ENCODE measurements at places on chromosomes 3 and 15. TPM values are rescaled to one million over a fixed set of nuclear protein-coding genes. Genes with fewer than 3 reads are reported as not detected.

Gene SPINT1
- 140 TPM for total RNA-seq

- DNase-seq = peak; percentile 42
- no peak overlapping the region for H3K4me3 ChIP-seq
- H3K36me3 ChIP-seq = no peaks in the 10 kb centered on the region
- peaks cover 3% of the 10 kb centered on the region for H3K4me1 ChIP-seq
These were observed 3.1 kb downstream of the MELTF start for GRCh38 chr3:197026481-197026866.

DNA sequence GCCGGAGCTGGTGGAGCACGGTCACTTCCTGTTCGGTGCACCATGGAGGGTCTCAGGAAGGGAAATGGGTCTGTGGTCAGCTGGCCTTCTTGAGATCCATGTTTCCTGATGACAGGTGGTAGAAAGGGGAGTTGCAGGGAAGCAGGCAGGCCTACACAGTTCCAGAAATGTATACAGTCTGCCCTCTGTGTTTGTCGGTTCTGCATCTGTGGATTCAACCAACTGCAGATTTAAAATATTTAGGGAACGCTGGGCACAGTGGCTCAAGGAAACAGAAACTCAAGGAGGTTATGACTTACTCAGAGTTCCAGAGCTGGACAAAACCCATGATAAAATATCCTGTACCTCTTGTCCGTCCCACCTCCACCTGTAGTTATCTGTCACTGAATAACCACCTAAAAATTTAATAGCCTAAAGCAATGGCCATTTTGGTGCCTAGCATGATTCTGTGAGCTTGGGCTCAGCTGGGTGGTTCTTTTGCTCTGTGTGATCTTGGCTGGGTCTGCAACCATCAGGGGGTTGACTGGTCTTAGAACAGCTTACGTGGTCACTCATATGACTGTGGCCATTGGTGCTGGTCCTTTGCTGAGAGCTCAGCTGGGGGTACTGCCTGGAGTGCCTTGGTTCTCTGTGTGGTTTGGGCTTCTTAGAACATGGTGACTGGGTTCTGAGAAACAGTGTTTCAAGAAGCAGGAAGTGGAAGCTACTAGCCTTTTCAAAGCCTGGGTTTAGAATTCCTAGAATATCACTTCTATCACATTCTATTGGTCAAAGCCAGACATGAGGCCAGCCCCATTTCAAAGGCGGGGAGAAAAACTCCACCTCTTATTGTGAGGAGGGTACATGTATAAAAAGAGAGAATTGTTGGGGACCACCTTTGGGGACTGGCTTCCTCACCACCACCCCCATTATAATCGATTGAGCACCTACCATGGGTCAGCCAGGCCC lies 239.7 kb upstream of the BHLHE40 start:
- no peaks in the 10 kb centered on the region for H3K4me1 ChIP-seq
- H3K27ac ChIP-seq = no peak overlapping the region
- DNase-seq = no peak
- no peaks in the 10 kb centered on the region for H3K27me3 ChIP-seq

DNA sequence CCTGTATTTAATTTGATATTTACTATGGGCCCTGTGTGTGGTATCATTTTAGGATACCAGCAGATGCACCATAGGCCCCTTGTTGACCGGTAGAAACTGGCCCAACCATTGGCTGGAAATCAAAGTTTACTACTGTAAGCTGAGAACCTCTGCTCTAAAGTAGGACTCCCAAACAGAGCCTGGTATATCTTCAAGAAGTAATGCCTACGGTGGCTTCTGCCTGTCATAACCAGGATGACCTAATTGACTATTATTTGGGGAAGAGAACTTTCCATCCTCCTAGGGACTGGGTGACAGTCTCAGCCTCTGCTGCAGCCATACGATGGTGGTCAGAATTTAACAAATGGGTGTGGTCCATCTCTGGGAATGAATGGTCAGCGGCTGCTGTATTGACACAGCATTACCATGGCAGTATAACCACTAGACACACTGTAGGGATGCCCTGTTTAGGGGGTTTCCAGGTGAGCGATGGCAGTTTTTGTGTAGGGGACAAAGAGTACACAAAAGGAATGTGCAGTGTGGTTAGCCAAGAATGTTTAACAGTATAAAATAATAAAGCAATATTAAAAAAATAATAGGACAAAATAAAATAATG lies 37.3 kb downstream of the RARB start:
- no peak overlapping the region for H3K27ac ChIP-seq
- no peak for DNase-seq

Gene SLC9A9
- total RNA-seq = 3.7 TPM

Gene ZBED2
- total RNA-seq = not detected

Gene OR5H15
- total RNA-seq = not detected

Gene PPIB
- 683 TPM for total RNA-seq

Gene DGKG
- total RNA-seq = 0.86 TPM

Gene TMCO5A
- not detected for total RNA-seq

Gene SLC2A2
- total RNA-seq = 0.20 TPM

DNA sequence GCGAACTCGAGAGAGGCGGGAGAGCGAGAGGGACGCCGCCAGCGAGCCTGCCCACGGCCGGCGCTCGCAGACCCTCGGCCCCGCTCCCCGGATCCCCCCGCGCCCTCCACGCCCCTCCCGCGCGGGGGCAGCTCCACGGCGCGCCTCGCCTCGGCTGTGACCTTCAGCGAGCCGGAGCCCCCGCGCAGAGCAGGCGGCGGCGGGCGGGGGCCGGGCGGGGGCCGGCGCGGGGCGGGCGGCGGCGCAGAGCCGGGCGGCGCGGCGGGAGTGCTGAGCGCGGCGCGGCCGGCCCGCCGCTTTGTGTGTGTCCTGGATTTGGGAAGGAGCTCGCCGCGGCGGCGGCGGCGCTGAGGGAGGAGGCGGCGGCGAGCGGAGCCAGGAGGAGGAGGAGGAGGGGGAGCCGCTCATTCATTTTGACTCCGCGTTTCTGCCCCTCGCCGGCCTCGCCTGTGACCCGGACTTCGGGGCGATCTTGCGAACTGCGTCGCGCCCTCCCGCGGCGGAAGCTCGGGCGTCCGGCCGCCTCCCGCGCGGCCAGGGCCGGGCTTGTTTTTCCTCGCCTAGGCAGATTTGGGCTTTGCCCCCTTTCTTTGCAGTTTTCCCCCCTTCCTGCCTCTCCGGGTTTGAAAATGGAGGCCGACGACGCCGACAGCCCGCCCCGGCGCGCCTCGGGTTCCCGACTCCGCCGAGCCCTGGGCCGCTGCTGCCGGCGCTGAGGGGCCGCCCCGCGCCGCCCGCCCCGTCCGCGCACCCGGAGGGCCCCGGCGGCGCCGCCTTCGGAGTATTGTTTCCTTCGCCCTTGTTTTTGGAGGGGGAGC lies 524 bp downstream of the IGF1R start:
- peaks cover 3% of the 10 kb centered on the region for H3K27me3 ChIP-seq
- peak overlapping the region; percentile 96 for H3K4me3 ChIP-seq
- H3K4me1 ChIP-seq = peaks cover under 1% of the 10 kb centered on the region
- DNase-seq = peak; percentile 80
- H3K27ac ChIP-seq = peak overlapping the region; percentile 95

GRCh38 chr15:48578965-48579364 lies 66.5 kb downstream of the FBN1 start:
- H3K4me3 ChIP-seq = no peak overlapping the region
- no peak for DNase-seq
- no peaks in the 10 kb centered on the region for H3K4me1 ChIP-seq
- no peak overlapping the region for H3K27ac ChIP-seq
- no peaks in the 10 kb centered on the region for H3K27me3 ChIP-seq

GRCh38 chr3:13850161-13850945 lies 29.5 kb downstream of the WNT7A start:
- DNase-seq = peak; percentile 87
- H3K27me3 ChIP-seq = no peaks in the 10 kb centered on the region
- H3K36me3 ChIP-seq = no peaks in the 10 kb centered on the region
- H3K27ac ChIP-seq = no peak overlapping the region
- no peak overlapping the region for H3K4me3 ChIP-seq

DNA sequence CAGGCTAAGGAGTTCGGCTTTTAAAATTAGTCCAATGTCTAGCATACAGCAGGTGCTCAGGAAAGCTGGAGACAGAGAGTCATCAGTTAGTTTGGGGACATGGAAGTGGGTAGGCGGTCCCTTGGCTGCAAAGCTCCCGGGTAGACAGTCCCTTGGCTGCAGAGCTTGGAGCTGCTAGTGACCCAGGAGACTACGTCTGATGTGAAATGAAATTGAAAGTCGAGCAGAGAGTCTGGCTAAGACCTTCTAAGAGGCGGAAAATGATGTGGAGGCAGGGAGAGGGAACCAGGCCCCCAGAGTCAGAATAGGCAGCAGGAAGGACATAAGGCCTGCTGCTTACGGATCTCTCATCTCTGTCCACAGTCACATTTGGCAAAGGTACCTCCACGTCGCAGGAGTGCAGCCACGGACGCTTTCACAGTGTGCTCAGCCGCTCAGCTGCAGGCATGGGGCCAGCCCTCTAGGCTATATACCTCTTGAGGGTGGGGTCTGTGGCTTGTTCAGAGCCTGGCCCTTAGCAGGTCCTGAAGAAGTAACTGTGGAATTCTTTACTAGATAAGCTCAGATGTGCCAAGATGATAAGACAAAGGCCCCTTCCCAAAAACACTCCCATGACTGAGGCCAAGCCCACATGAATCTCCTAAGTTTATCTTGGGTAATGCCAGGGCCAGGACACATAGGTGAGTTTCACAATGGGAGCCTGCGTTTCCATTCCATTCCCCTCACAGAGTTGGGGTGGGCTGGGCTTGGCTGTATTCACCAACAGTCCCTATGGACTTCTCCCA lies 131.7 kb downstream of the XXYLT1 start:
- H3K4me1 ChIP-seq = peaks cover 4% of the 10 kb centered on the region
- H3K27me3 ChIP-seq = no peaks in the 10 kb centered on the region
- no peak overlapping the region for H3K27ac ChIP-seq
- peaks cover 21% of the 10 kb centered on the region for H3K36me3 ChIP-seq
- no peak for DNase-seq
- no peak overlapping the region for H3K4me3 ChIP-seq

Gene MAGEL2
- total RNA-seq = 7.0 TPM

- H3K4me3 ChIP-seq = no peak overlapping the region
- H3K4me1 ChIP-seq = no peaks in the 10 kb centered on the region
- no peaks in the 10 kb centered on the region for H3K27me3 ChIP-seq
- peaks cover 12% of the 10 kb centered on the region for H3K36me3 ChIP-seq
- no peak overlapping the region for H3K27ac ChIP-seq
These were observed 16.8 kb downstream of the SLC25A26 start for GRCh38 chr3:66237552-66237951.

Gene AADACL2
- total RNA-seq = not detected

Gene ACAN
- total RNA-seq = 0.34 TPM

Gene DISP2
- 0.05 TPM for total RNA-seq

Gene VIPR1
- 11.7 TPM for total RNA-seq

GRCh38 chr3:159685801-159686200 lies 302.8 kb upstream of the IL12A start:
- DNase-seq = no peak
- no peaks in the 10 kb centered on the region for H3K4me1 ChIP-seq
- no peaks in the 10 kb centered on the region for H3K36me3 ChIP-seq
- H3K27me3 ChIP-seq = no peaks in the 10 kb centered on the region

DNA sequence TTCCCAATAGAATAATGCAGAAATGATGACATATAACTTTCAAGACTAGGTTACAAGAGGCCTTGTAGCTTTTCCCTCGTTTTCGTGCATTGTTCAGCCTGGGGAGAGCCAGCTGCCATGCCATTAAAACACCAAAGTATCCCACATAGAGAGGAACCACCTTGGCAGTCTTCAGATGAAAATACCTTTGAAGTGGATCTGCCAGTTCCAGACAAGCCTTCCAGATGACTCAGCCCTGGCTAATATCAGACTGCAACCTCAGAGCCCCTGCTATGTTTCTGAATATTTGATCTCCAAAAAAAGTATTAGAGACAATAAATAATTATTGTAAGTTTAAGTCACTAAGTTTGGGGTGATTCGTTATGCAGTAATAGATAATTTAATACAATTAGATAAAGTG lies 294.3 kb upstream of the GBE1 start:
- no peak for DNase-seq
- no peaks in the 10 kb centered on the region for H3K36me3 ChIP-seq
- no peak overlapping the region for H3K4me3 ChIP-seq
- H3K27ac ChIP-seq = no peak overlapping the region

- no peaks in the 10 kb centered on the region for H3K27me3 ChIP-seq
- no peak for DNase-seq
- H3K27ac ChIP-seq = no peak overlapping the region
- H3K4me3 ChIP-seq = peak overlapping the region; percentile 84
These were observed 7.1 kb downstream of the CHD2 start for GRCh38 chr15:92907229-92907628.

GRCh38 chr15:36814105-36814504 lies 234.7 kb downstream of the CDIN1 start:
- H3K27me3 ChIP-seq = no peaks in the 10 kb centered on the region
- peaks cover 3% of the 10 kb centered on the region for H3K4me1 ChIP-seq
- no peaks in the 10 kb centered on the region for H3K36me3 ChIP-seq
- H3K4me3 ChIP-seq = no peak overlapping the region

- H3K27me3 ChIP-seq = no peaks in the 10 kb centered on the region
- DNase-seq = no peak
- no peak overlapping the region for H3K27ac ChIP-seq
- no peak overlapping the region for H3K4me3 ChIP-seq
These were observed 88.4 kb upstream of the TNFAIP8L3 start for GRCh38 chr15:51183076-51183475.

DNA sequence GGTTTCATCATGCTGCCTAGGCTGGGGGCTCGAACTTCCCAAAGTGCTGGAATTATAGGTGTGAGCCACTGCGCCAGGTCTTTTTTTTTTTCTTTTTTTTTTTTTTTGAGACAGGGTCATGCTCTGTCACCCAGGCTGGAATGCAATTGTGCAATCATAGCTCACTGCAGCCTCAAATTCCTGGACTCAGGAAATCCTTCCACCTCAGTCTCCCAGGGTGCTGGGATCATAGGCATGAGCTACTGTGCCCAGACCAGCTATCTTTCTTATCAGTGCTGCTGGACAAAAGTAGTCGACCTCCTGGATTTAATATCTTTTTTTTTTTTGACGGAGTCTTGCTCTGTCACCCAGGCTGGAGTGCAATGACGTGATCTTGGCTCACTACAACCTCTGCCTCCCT lies 60.8 kb downstream of the TFDP2 start:
- no peak for DNase-seq
- H3K36me3 ChIP-seq = no peaks in the 10 kb centered on the region
- H3K4me3 ChIP-seq = no peak overlapping the region
- H3K4me1 ChIP-seq = no peaks in the 10 kb centered on the region

DNA sequence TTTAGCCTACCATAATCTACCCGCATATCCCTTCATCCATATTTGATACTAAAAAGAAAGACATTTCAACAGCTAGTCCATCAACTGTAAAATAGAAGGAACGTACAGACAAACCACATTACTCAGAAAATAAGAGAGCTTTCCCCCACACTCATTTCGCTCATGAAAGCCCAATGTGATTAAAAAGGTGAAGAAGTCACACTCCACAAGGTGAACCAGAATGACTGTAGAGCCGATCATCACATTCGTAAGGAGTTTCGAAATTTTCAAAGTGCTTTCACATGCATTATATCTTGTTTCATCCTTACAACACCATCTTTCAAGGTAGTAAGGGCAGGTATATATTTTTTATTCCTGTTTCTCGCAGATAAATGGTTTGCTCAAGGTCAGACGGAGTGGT lies 225.3 kb downstream of the FOXP1 start:
- no peak for DNase-seq
- no peak overlapping the region for H3K27ac ChIP-seq
- H3K27me3 ChIP-seq = no peaks in the 10 kb centered on the region
- H3K36me3 ChIP-seq = no peaks in the 10 kb centered on the region

Gene CHRNA5
- total RNA-seq = 7.2 TPM

Measured in endodermal cell (in vitro differentiated cells).